ENCODE measurements at places on chromosomes 2 and 18. TPM values are rescaled to one million over a fixed set of nuclear protein-coding genes. Genes with fewer than 3 reads are reported as not detected.
A peak's percentile ranks its signal among the peaks of the same experiment; 100 is the strongest.

- DNase-seq: no peak
- no peak overlapping the region for H3K4me3 ChIP-seq
Measured at GRCh38 chr18:70380915-70381896, 92.4 kb downstream of the SOCS6 start.

Gene MC4R
- total RNA-seq: not detected

DNA sequence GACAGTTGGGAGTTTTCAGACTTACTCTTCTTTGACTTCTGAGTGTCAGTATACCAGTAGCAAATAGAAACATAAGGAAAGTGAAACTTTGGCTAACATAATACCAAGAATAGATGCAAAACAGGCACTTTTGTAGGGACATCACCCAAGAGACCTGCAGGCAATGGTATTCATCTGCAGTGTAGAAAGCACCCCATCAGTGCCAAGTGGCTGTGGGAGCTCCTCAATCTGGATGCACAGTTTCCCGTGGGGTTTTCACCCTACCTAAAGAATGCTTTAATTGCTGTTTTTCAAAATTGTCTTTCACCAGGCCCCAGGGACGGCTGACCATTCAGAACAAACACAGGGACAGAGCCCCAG lies 96.6 kb upstream of the GPR45 start:
- H3K36me3 ChIP-seq: no peaks in the 10 kb centered on the region
- peak overlapping the region; percentile 51 for H3K27ac ChIP-seq
- H3K4me1 ChIP-seq: peaks cover 13% of the 10 kb centered on the region
- peak overlapping the region; percentile 80 for H3K4me3 ChIP-seq
- peak; percentile 56 for DNase-seq

DNA sequence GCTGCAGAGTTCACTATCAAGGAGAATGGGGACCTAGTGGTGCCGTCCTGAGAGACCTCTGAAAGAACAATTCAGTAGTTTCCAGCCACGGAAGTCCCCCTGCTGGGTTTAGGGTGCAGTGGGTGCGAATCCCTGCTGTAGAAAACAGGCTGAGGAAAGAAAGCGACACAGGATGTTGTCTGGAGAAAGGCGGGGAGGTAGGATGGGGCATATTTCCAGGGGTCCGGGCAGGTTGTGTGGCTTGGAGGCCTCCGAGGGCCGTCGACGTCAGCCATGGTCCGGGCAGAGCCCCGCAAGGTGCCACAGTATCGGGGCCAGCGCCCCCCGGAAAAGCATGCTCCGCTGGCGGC lies 807 bp upstream of the CREB1 start:
- peak; percentile 85 for DNase-seq
- no peaks in the 10 kb centered on the region for H3K27me3 ChIP-seq
- H3K4me1 ChIP-seq: peaks cover 48% of the 10 kb centered on the region
- H3K27ac ChIP-seq: peak overlapping the region; percentile 99

Gene STARD6
- not detected for total RNA-seq

DNA sequence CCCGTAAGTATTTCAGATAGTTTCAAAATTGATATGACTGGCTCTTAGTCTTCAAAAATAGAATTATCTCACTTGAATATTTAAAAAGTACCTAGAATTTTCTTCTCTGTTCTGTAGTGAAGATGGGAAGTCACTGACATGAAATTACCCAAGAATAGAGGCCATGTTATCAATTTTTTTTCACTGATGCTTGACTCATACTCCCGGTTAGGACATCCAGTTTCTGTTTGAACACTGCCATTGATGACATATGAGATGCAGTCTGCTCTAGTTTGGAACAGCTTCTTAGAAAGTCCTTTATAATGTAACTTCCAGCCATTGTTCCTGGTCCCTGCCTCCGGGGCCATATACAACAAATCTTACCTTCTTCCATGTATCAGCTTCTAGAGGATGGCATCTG lies 26.0 kb downstream of the MAP3K20 start:
- peak overlapping the region; percentile 55 for H3K27ac ChIP-seq
- H3K36me3 ChIP-seq: peaks cover under 1% of the 10 kb centered on the region
- H3K4me3 ChIP-seq: no peak overlapping the region
- no peaks in the 10 kb centered on the region for H3K27me3 ChIP-seq
- DNase-seq: no peak

GRCh38 chr2:128602038-128602698 lies 283.5 kb upstream of the HS6ST1 start:
- H3K27ac ChIP-seq: no peak overlapping the region
- H3K4me3 ChIP-seq: no peak overlapping the region
- no peaks in the 10 kb centered on the region for H3K36me3 ChIP-seq
- no peaks in the 10 kb centered on the region for H3K27me3 ChIP-seq

Gene COL4A4
- not detected for total RNA-seq

- no peaks in the 10 kb centered on the region for H3K36me3 ChIP-seq
- H3K4me3 ChIP-seq: no peak overlapping the region
- no peak overlapping the region for H3K27ac ChIP-seq
- no peaks in the 10 kb centered on the region for H3K4me1 ChIP-seq
- no peaks in the 10 kb centered on the region for H3K27me3 ChIP-seq
Measured at GRCh38 chr2:235936493-235936892, 231.7 kb downstream of the GBX2 start.

- no peaks in the 10 kb centered on the region for H3K36me3 ChIP-seq
- no peak overlapping the region for H3K4me3 ChIP-seq
- H3K27me3 ChIP-seq: peaks cover 19% of the 10 kb centered on the region
Measured at GRCh38 chr2:239034561-239035341, 186.9 kb downstream of the TWIST2 start.

DNA sequence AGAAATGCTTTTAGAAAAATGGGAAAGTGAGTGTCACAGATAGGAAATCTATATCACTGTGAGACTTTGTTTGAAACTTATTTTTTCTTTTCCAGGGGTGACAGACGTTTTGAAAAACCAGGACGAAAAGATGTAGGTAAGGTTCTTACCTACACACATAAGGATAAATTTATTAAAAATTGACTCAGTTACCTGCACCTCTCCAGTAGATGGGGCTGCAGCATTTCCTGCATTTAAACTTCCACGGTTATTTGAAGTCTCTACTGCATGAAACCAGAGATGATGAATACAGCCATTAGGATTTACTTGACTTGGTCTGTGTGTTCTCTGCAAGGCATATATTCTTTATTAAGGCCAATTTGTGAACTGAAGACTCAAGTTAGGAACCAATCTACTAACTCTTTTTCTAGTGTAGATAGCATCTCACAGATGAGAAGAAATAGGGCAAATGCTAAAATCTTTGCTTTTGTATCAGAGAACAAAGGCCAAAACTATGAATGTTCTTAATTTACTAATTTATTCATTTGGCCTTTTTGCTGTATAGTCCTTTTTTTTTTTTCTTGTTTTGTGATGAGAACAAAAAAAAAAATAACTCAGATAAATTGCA lies 15.0 kb downstream of the KCNJ13 start:
- H3K36me3 ChIP-seq: peaks cover 43% of the 10 kb centered on the region
- peak; percentile 82 for DNase-seq
- H3K4me3 ChIP-seq: no peak overlapping the region

- peaks cover 10% of the 10 kb centered on the region for H3K27me3 ChIP-seq
- H3K27ac ChIP-seq: no peak overlapping the region
- no peak for DNase-seq
- H3K4me1 ChIP-seq: no peaks in the 10 kb centered on the region
- H3K4me3 ChIP-seq: no peak overlapping the region
Measured at GRCh38 chr2:30776831-30777635, 30.2 kb downstream of the CAPN13 start.

DNA sequence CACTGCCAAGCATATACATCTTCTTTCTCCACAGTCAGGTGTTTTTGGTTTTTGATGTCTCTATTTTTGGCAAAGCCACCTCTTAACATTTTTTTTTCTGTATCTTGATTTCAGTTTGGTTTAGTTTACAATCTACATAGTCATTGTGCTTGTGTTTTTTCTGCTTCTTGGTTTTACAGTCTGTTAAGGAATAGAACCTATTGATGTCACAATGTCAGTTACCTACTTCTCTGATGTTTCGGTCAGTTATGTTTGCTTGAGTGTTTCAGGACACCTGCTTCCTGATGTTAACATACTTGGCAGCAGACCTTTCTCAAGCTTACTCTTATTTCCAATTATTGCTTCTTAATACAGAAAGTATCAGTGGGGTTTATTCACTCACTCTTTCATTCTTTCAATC lies 253.3 kb downstream of the SPAG16 start:
- H3K27ac ChIP-seq: no peak overlapping the region
- H3K4me3 ChIP-seq: no peak overlapping the region
- no peaks in the 10 kb centered on the region for H3K36me3 ChIP-seq
- H3K27me3 ChIP-seq: no peaks in the 10 kb centered on the region
- no peak for DNase-seq
- no peaks in the 10 kb centered on the region for H3K4me1 ChIP-seq

DNA sequence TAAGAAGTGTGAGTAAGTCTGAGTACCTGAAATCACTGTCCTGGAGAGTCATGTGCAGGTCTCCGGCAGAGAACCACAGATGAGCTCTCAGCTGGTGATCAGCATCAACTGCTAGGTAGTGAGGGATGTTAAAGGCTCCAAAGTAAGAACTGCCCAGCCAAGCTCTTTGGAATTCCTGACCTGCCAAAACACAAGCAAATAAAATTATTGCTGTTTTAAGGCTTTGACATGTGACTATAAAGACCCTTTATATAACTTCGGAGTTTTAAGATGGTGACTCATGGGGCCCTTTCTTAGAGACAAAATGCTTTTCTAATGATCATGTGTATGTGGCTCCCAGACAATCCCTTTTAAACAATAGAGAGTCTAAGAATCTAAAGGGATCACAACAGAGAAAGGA lies 855.7 kb downstream of the TRIB2 start:
- no peaks in the 10 kb centered on the region for H3K27me3 ChIP-seq
- no peak overlapping the region for H3K4me3 ChIP-seq
- DNase-seq: no peak
- no peak overlapping the region for H3K27ac ChIP-seq

- H3K27me3 ChIP-seq: peaks cover 30% of the 10 kb centered on the region
- H3K4me1 ChIP-seq: peaks cover 8% of the 10 kb centered on the region
Measured at GRCh38 chr2:200301953-200302858, 4.3 kb upstream of the SPATS2L start.

- no peak for DNase-seq
- no peaks in the 10 kb centered on the region for H3K27me3 ChIP-seq
- H3K36me3 ChIP-seq: no peaks in the 10 kb centered on the region
- H3K4me1 ChIP-seq: no peaks in the 10 kb centered on the region
- no peak overlapping the region for H3K4me3 ChIP-seq
Measured at GRCh38 chr18:37672932-37673595, 107.5 kb upstream of the CELF4 start.

Gene REG1B
- not detected for total RNA-seq

Measured in activated CD4-positive, alpha-beta T cell treated with anti-CD3 and anti-CD28 coated beads, Interleukin-2, amount 10 ng/mL, durations not matched to agents 24 days and 14 days (primary cell).